ENCODE measurements at places on chromosomes 11 and 22. TPM values are rescaled to one million over a fixed set of nuclear protein-coding genes. Genes with fewer than 3 reads are reported as not detected.

The ROBO4 gene
- not detected for polyA plus RNA-seq

The NFAM1 gene
- polyA plus RNA-seq = not detected

The OR8G1 gene
- polyA plus RNA-seq = not detected

The GPR83 gene
- not detected for polyA plus RNA-seq

The ANGPTL5 gene
- not detected for polyA plus RNA-seq

The ROM1 gene
- polyA plus RNA-seq = 0.48 TPM

The SCN3B gene
- not detected for polyA plus RNA-seq

The OR51B4 gene
- polyA plus RNA-seq = not detected

The XBP1 gene
- polyA plus RNA-seq = 127 TPM

The PKP3 gene
- polyA plus RNA-seq = 0.75 TPM
